ENCODE measurements at places on chromosomes 2 and 18. TPM values are rescaled to one million over a fixed set of nuclear protein-coding genes. Genes with fewer than 3 reads are reported as not detected.

The TUBB6 gene
- 189 TPM for total RNA-seq

The RAMP1 gene
- total RNA-seq: 122 TPM

The AFF3 gene
- 17.8 TPM for total RNA-seq

The EPB41L3 gene
- 23.7 TPM for total RNA-seq

The CEBPZ gene
- total RNA-seq: 32.4 TPM

The MAP2 gene
- 3.5 TPM for total RNA-seq
